ENCODE measurements at places on chromosomes 2 and 18.

GRCh38 chr2:189260361-189260814 is 80.8 kb upstream of the COL5A2 start:
- no peak for DNase-seq

GRCh38 chr2:211939177-211939576 is 599.4 kb downstream of the ERBB4 start:
- no peak for DNase-seq

DNA sequence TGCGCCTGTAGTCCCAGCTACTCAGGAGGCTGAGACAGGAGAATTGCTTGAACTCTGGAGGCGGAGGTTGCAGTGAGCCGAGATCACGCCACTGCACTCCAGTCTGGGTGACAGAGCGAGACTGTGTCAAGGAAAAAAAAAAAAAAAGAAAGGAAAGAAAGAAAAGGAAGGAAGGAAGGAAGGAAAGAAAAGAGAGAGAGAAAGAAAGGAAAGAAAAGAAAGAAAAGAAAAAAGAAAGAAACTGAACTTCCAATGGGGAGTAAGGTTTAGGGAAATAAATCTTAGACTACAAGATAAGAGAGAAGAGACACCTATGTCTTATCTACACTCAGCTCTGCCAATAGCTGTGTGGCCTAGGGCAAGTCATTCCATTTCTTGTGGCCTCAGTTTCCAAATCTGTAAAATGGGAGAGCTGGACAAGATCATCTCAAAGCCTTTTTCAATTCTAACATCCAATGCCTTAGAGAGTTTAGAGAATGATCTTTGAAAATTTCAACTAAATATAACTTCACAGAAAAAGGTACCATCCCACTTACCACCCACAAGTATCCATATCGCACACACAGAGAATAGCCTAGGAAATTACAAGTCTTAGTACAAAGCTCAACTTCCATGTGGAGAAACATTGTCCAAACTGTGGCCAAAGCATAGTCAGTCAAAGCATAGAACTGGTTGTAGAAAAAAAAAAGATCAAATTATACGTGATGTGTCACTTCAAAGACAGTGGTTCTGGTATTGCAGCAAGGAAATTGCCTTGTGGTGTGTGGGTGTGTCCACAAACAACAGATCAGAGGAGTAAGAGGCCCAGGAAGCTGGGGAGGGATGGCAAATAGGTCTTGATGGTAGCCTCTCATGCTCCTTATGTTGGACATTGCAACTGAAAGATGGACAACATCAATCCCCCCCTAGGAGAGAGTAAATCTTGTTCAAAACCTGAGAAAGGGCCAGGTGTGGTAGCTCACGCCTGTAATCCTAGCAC is 42.4 kb downstream of the SLC14A2 start:
- no peak for DNase-seq

DNA sequence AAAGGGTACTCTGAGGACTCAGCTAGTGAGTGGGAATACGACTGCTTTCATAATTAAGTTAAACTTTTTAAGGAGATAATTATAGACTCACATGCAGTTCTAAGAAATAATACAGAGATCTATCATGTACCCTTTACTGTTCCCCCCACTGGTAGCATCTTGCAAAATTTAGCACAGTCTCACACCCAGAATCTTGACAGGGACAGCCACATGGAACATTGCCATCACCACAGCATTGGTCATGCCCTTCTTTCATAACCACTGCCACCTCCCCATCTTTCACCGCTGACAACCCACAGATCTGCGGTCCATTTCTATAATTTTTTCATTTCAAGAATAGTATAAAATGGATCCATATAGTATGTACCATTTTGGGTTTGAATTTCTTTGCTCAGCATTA is 37.8 kb downstream of the ARHGEF4 start:
- DNase-seq, result no peak

DNA sequence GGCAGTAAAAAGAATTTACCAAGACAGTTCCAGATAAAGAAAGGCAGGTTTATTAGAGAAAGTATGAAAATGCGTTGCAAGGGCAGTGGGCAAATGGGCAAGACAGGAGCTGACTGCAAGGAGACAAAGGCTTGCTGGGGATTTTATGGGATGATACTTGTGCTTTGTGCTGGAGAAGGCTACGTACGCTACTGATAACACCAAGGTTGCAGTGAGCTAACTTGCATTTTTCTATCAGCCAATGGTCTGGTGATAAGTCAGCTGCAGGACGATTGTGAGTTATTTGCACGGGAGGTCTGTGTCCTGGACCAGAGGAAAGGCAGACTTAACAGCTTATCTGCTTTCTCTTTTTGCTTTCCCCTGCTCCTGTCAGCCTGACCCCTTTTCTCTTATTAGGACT is 116.5 kb downstream of the PMS1 start:
- no peak for DNase-seq

- no peak for DNase-seq
Observed at GRCh38 chr2:214226061-214226460, 184.8 kb upstream of the VWC2L start.

- peak; percentile 20 for DNase-seq
Observed at GRCh38 chr2:26018184-26019055, 15.5 kb upstream of the RAB10 start.

- no peak for DNase-seq
Observed at GRCh38 chr2:16120591-16121180, 180.3 kb downstream of the MYCN start.

- DNase-seq, result no peak
Observed at GRCh38 chr18:76948345-76948744, 126.0 kb downstream of the ZNF236 start.

GRCh38 chr2:51013079-51013932 is 18.6 kb downstream of the NRXN1 start:
- DNase-seq, result no peak

GRCh38 chr2:69615969-69616368 is 27.6 kb downstream of the AAK1 start:
- DNase-seq, result no peak

Data from stimulated activated CD8-positive, alpha-beta memory T cell treated with anti-CD3 and anti-CD28 coated beads, Interleukin-7, amount 100 ng/mL, for 4 hours (primary cell).